HuH-7.5 (cell line): ENCODE measurements at places on chromosomes 1 and 21.

DNA sequence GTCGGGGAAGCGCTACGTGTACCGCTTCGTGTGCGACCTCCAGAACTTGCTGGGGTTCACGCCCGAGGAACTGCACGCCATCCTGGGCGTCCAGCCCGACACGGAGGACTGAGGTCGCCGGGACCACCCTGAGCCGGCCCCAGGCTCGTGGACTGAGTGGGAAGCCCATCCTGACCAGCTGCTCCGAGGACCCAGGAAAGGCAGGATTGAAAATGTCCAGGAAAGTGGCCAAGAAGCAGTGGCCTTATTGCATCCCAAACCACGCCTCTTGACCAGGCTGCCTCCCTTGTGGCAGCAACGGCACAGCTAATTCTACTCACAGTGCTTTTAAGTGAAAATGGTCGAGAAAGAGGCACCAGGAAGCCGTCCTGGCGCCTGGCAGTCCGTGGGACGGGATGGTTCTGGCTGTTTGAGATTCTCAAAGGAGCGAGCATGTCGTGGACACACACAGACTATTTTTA, 17.1 kb downstream of the ETS2 start:
- no peak for DNase-seq

- DNase-seq: no peak
Measured at GRCh38 chr21:42681296-42682206, 28.1 kb downstream of the PDE9A start.

DNA sequence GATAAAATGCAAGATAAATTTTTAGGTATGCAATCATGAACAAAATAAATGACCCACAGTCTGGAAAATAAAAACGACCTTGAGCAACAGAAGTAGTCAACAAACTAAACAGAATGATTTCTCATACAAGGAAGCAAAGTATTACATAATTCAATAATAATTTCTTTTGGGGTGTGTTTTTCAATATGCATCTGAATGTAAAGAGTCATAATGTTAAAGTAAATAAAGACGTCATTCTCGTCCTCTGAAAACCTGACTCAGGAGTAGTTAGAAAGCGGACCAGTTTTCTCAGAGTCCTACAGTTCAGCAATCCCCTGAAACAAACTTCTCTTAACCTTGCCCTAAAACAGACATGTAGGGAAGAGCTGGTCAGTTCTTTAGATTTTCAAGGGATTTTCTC, 18.6 kb downstream of the CDC42BPA start:
- no peak for DNase-seq

GRCh38 chr1:31437433-31438037, 24.5 kb downstream of the SERINC2 start:
- no peak for DNase-seq

DNA sequence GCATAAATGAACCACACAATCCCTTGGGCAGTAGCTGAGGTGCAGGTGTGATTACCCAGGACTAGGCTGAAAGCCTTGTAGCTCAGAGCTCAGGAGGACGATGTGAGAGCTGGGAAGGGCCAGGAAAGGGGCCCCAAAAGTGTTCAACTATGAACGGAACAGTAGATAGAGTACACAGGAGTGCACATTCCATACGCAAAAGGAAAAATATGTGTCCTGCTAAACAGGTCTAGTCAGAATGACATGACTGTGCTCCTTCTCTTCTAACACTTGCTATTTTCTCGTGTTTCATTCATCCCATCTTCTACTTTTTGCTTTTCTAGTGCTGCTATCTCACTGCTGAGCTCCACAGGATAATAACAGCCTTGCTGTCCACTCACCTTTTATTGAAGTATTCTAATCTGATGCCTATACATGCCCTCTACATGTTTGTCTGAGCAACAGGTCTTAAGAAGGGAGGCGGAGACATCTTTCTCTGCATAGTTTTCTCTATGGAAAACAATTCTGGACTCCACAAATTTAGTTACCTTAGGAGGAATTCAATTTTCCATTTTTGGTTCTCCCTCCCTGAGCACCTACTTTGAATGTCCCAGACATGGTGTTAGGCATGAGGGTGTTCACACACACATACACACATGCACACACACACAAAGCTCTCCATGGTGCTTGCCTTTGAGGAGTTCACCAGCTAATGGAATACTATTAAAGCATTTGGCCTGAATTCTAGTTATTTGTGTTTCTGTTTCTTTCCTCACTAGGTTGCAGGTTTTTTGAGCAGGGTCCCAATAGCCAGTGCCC, 3.4 kb downstream of the S100A10 start:
- no peak for DNase-seq

GRCh38 chr1:245131026-245131393, 23.8 kb upstream of the KIF26B start:
- no peak for DNase-seq

- no peak for DNase-seq
Measured at GRCh38 chr1:239633432-239633831, 247.1 kb downstream of the CHRM3 start.

GRCh38 chr1:182248721-182249120, 142.9 kb downstream of the GLUL start:
- DNase-seq: no peak

DNA sequence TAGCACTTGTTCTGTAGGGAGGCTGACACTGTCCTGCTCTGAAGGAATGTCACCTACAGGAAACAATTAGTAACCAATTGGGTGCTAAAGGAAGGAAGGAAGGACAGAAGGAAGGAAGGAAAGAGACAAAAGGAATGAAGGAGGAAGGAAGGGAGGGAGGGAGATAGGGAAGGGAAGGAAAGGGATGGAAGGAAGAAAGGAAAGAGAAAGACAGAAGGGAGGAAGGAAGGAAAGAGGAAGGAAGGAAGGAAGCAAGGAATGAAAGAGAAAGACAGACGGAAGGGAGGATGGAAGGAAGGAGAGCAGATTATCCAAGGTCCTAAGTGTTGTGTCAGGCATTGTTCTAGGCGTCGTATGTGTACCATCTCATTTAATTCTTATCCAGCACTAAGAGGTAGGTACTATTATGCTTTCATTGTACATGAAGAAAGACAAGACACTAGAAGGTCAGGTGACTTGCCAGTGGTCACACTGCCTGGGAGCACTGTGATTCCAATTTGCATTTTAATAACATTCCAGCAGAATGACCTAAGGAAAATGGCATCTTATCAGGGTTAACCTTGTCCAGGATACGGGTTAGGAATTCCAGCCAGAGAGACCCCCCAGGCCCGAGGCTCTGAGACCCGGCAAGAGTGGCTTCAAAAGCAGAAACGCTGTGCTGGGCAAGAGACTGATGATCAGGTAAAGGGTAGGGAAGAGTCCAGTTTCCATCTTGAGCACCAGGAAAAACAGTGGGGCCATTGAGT, 29.6 kb downstream of the CLIC6 start:
- DNase-seq: no peak

GRCh38 chr1:201739080-201739479, 89.9 kb upstream of the IPO9 start:
- DNase-seq: no peak

GRCh38 chr21:38878379-38879179, 72.8 kb downstream of the ETS2 start:
- no peak for DNase-seq

DNA sequence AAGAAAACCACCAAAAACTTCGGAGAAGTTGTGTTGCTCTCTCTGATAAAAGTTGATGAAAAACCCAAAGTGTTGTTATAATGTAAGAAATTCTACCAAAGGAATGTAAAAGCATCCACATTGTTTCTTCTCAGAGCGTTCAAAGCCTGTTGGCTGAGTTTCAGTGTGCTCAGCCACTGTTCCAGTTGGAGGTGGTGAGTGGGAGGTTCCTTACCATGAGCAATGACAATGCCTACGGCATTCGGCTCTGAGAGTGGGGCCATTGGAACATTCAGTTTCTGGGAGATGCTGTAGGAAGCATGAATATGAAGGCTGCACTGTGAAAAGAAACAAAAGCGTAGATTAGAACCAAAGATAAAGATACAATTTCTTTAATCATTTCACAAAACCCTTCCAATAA, 20.5 kb upstream of the MYBPHL start:
- DNase-seq: no peak

GRCh38 chr1:211126622-211127021, 7.3 kb downstream of the KCNH1 start:
- no peak for DNase-seq

GRCh38 chr1:198528364-198528763, 12.1 kb downstream of the ATP6V1G3 start:
- DNase-seq: no peak
